ENCODE measurements at places on chromosomes 1 and 21.

DNA sequence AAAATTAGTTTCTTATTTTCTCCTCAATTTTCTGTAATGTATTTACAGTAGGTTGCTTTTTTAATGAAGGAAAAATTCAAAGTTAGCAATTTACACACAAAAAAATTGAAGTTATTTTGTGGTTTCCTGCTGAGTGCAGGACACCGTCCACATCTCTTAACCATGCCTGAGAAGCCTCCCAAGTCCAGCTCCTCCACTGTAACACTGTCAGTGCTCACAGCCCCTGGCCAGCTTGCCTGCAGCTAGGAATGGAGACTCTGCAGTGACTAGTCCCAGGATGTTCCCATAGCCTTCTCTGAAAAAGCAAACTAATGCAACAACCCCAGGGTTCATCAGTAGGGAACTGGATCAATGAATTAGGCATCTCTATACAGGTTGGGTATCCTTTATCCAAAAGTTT lies 3.5 kb downstream of the A3GALT2 start:
- no peak for DNase-seq

- no peak for DNase-seq
These were observed 155.9 kb downstream of the SLC30A10 start for GRCh38 chr1:219772265-219773036.

- DNase-seq = no peak
These were observed at the start of gene ADAMTS1 for GRCh38 chr21:26845066-26845758. TSS of gene ADAMTS1 (minus strand) at chr21:26845409. CDS start at chr21:26844954, 455 bp downstream.

DNA sequence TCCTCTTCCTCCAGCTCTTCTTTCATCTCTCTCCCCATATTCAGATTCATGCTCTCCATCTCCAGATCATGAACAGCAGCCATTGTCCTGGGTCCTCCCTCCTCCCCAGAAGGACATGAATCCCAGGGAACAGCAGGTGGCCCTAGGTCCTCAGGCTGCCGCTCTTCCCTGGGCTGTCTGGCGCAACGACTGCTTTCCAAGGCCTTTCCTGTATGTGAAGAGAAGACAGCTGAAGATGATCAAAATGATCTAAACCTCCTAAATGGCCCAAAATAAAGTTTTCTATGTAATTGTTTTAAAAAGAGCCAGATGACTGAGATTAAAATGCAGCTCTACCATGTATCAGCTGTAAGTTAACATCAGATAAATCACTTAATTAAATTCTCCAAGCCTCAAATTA lies 22.5 kb downstream of the RHBDL2 start:
- no peak for DNase-seq

- no peak for DNase-seq
These were observed 116.5 kb downstream of the DSCAM start for GRCh38 chr21:40730426-40730800.

DNA sequence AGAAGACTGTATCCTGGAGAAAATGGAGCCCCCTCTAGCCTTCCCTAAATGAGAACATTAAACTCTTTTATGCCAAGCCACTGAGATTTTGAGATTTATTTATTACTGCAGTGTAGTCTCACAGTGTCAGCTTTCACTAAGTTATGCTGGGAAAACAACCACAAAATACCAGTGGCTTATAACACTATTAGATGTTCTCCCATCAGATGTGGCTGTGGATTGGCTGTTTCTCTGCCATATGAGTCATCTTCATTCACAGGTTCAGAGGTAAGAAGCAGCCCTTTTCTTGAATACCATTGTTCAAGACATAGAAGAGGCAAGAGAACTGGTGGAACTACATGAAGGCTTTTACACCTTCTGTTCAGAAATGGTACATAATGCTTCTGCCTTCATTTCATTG lies 32.1 kb upstream of the ST6GALNAC5 start:
- no peak for DNase-seq

- no peak for DNase-seq
These were observed 1.6 kb upstream of the PTGS2 start for GRCh38 chr1:186681801-186682200.

DNA sequence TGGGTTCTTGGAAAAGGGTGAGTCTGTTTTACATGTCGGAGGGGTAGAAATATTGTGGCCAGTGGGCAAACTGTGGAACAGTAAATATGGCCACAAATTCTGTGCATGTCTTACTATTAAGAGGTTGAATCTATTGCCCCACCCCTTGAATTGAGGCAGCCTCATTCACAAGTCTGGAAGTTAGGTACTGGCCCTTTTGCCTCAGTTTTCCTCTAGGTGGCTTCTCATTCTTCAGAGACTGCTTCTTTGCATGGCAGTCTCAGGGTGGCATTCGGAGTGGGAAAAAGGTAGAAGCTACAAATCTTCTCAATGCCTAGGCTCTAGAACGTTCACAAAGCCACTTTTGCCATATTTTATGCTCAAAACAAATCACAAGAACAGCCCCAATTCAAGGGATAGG lies 57.2 kb downstream of the SLC9C2 start:
- DNase-seq = no peak

DNA sequence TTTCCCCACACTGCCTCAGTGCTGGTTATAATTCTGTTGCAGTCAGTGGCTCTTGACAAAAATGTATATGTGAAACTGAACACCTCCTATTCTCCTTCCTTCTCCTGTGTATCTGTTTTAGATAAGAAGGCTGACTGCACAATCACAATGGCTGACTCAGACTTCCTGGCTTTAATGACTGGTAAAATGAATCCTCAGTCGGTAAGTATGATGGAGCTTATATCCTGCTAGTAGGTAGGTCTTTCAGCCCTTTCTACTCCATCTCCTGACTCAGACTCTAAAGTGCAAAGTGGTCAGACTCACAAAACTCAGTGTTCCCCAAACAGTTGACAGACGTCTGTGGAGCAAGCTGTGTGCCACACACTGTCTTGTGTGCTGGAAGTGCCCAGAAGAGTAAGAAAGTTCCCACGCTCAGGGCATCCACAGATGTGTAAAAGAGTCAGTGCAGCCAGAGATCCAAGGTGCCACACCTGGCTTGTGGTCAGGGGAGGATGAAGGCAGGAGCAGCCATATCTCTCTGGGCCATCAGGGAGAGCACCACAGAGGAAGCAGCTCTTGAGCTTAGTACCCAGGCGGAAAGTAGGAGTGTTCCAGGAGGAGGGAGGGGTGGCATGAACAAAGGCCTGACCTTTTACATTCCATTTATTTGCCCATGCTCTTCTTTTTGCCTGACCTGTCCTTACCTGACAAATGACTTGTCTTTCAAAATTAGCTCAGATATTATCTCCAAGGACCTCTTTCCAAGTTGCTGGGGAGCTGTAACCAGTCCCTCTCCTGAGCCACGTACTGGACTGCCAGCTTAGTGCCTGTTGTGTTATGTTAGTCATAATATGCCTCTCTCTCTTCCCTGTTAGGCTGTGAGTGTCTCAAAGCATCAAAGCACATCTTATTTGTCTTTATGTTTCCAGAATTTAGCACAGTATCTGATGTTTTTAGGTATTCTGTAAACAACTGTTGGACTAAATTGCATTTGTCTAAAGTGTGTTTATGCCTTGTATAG lies 14.0 kb upstream of the PODN start:
- DNase-seq = no peak

GRCh38 chr1:153428073-153428638 lies 11.8 kb downstream of the S100A7A start:
- no peak for DNase-seq

DNA sequence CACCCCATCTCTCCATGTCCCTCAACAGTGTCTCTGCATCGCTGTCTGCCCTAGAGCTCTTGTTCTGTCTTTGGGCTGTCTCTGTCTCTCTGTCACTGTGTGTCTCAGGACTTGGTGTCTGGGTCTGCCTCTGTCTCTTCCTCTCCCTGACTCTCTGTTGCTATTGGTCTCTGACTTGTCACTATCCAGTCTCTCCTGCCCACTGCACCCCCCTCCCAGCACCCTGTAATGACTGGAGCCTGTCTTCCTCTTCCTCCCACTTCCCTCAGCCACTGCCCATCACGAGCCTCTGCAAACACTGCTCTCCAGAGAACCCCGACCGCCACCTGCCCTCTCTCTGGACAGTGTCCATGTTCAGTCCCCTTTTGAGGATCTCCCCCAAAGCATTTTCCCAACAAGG lies 12.1 kb downstream of the PEAR1 start:
- DNase-seq = no peak

All from T-helper 1 cell (primary cell).